ENCODE measurements at places on chromosomes 7 and 10.

DNA sequence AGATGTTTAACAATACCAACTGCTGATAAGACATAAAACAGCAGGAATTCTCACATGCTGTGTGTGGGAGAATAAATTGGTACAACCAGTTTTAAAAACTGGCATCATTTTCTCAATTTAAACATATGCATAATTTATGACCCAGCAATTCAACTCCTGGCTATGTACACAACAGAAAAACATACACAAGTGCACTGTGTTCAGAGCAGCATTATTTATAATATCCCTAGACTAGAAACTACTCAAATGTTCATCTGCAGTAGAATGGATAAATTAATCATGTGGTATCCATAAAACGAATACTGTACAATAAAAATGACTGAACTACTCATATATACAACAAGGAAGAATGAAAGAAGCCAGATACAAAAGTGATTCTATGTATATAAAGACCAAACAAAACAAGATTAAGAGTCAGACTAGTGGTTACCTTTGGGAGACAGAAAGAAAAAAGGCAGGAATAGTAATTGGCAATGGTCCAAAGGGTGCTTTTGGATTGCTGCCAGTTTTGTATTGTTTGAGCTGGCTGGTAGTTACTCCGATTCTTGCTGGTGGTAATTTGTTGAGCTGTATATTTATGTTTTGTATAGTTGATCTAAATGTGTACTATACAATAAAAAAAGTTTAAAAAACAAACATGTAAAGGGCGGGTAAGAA lies 306.0 kb downstream of the TFEC start:
- no peak for DNase-seq

DNA sequence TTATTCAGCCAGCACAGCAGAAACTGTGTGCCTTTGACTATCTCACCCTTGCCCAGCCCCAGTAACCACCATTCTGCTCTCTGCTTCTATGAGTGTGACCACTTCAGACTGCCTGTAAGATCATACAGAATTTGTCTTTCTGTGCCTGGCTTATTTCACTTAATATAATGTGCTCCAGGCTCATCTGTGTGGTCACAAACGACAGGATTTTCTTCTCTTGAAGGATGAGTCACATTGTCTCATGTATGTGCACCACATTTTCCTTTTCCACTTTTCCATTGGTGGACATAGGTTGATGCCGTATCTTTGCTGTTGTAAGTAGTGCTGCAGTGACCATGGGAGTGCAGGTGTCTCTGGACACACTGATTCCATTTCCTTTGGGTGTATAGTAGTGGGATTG lies 122.5 kb upstream of the LANCL2 start:
- DNase-seq: no peak

DNA sequence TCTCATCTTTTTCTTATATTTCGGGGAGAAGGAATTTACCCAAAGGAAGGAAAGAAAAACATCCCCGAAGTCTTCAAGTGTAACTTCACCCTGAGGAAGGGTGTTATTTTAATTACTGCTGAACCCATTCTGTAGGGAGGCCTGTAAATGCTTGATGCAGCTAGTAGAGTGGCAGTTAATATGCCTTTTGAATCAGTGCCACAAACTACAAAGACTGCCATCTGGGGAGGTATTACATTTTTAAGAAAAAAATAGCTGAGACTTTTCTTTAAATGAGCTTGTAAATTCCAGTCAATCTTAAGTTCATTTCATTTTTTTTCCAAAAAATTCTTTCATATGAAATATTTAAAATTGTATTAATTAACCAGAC lies 233.1 kb upstream of the FERD3L start:
- DNase-seq: no peak

DNA sequence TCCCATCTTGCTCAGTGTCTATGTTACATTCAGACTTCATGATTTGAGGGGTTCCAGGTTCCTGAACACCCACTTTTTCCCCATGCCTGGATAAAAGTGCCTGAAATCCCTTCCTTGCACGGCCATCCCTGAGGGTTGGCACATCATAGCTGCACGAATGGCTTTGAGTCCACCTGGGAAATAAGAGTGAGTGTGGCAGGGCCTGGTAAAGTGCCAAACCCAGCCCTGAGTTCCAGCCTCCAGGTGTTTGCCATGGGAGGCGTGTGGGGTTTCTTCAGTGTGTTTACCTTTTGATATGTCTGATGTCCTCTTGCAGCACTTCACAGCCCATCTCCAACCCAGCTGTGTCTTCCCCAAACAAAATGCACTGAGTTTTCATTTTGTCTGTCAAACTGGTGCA lies 145.7 kb downstream of the PAXIP1 start:
- no peak for DNase-seq

DNA sequence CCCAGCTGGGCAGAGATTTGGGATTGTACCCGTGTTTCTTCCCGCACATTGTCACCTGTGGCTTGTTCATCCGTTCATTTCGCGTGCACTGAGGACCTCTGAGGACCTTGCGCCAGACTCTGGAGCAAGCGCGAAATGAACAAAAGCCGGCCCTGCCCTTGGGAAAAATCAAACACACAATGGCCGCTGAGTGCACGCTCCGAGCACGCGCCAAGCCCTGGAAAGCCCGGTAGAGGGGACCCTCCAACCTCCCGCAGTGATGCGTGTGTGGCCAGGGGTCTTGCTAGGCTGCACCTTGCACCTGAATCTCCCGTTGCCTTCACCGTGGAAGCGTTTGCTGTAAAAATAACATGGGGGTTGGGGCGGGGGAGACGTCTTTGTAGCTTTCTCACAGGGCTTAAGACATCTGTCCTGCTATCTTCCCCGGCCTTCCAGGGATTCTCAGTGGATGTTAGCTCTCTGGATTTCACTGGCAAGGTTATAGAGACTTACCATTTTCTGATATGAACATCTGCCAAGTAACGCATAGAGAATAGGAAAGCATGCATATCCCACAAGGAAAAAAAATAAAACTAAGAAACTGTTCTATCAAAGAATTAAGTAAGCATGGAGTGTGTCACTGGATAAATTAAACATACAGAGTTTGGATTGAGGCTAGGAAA lies 37.3 kb downstream of the ZNF777 start:
- DNase-seq: no peak

GRCh38 chr10:30702860-30703259 lies 73.3 kb upstream of the LYZL2 start:
- no peak for DNase-seq

- peak; percentile 20 for DNase-seq
Observed at GRCh38 chr10:31490858-31491504, 172.0 kb downstream of the ZEB1 start.

DNA sequence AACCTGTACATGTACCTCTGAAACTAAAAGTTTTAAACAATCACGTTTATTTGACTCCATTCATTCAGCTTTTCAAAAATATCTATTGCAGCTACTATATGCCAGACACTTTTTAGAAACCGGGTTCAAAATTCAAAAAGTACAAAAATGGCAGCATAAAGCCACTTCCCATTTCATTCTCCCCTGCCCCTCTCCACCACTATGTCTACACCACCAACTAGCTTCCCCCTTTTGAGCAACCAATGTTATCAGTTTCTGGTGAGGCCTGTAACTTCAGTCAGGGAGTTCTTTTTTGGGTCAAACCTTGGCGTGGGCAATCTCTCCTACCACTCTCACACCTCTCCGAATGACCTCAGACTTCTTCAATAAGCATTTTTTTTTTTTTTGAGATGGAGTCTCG lies 11.5 kb upstream of the HHEX start:
- DNase-seq: no peak

DNA sequence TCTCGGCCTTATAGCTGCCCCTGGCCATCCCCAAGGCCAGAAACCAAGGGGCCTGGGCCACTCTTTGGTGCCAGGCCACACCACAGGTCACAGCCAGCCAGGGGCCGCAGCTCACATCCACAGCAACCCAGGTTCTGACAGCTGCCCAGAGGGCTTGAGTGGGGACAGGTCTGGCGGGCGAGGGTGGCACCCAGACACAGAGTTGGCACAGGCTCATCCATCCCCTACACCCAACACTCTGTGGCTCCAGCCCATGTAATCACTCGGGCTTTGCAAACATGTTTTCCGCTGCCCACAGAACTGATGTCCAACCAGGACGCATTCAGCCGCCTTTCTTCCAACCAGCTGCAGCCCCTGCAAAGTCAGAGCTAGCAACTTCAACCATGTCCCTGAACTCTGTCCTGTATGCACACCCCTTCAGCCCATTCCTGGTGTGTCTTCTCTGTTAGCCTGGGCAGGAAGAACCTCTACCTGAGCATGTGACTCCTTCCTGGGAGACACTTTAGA lies 57.7 kb upstream of the PPP2R2D start:
- no peak for DNase-seq

DNA sequence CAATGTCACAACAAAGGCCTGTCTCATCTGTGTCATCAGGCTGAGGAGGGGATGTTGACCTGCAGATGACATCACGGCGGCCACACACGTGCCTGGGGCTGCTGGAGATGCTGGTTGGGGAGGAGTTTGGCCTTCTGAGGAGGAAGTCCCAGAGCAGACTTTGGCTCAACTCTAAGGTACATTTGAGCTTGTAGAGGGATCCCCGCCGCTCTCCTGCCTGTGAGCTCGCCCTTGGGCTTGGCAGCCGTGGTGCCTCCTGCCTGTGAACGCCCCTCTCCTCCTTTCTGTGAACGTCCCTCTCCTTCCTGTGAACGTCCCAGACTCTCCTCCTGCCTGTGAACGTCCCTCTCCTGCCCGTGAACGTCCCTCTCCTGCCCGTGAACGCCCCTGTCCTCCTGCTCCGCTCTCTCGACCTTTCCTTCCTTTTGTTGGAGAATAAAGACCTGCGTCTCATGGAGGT lies 176.4 kb downstream of the DNAJB6 start:
- no peak for DNase-seq

- no peak for DNase-seq
Observed at GRCh38 chr10:114346176-114347031, 57.9 kb downstream of the AFAP1L2 start.

DNA sequence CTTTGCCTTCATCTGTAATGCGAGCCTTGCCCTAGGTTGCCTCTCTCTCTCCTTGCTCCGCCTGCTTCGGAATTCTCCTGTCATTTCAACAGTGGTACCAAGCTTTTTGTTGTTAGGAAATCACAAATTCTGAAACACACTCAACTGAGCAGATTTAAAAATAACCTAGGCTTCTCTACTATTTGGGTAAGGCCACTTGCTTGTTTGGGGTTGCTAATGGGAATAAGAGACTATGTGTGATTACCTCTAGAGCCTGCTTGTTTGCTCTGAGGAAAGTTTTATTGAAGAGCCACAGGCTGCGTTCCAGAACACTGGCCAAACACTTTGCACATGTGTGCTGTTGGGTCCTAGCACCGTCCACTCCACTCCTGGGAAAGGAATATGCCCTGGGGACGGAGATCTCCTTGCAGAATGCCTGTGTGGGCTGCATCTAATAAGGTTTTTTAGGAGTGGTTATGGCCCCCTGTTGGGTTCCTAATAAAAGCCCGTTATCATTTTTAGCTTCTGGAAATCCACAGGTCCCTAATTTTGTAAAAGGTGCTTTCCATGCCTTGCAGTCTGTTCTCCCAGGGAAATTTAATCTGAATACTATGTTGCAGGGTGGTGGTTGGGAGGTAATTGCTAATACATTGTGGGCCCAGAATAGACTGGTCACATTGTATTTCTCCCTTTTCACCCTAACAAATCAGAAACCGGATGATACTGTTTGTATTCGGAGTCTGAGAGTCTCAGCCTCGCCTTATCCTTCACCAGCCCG lies 68.7 kb upstream of the KLF6 start:
- DNase-seq: peak; percentile 83

GRCh38 chr10:93947524-93947923 lies 46.2 kb upstream of the PLCE1 start:
- DNase-seq: no peak

GRCh38 chr7:100612730-100613390 lies 520 bp downstream of the MOSPD3 start:
- DNase-seq: no peak

GRCh38 chr10:51672039-51672535 lies 27.3 kb downstream of the CSTF2T start:
- no peak for DNase-seq

DNA sequence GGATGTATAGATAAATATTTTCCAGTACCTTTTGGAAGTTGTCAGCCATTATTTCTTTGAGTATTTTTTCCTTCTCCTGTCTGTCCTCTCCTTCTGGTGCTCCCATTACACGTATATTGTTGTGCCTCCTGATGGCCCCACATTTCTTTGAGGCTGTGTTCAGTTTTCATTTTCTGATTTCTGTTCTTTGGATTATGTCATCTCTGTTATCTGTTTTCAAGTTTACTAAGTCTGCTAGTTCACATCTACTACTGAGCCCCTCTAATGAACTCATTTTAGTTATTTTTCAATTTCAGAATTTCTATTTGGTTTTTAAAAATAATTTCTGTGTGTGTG lies 16.3 kb downstream of the RBM33 start:
- no peak for DNase-seq

Data from epithelial cell of proximal tubule (primary cell).